ENCODE measurements at places on chromosomes 5 and 9. TPM values are rescaled to one million over a fixed set of nuclear protein-coding genes. Genes with fewer than 3 reads are reported as not detected.

Gene CLTB
- total RNA-seq = 53.1 TPM

Gene CFAP90
- not detected for total RNA-seq

GRCh38 chr5:6804766-6805501 lies 91.7 kb downstream of the TENT4A start:
- DNase-seq = no peak

DNA sequence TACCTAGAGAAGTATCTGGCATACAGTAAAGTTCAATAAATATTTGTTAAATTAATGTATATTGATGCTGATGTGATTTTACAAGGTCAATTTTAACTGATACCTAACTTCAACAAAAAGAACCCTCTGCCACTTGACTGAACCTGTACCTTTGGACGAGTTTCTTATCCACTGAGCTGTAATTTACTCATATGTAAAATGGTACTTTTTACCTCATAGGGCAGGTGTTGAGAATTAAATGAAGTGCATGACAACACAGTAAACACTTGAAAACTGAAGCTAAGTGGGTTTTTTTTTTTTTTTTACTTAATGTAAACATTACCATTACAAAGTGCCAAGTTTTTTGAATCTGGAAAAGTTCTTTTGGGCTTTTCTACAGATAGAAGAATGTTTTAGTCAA lies 15.4 kb downstream of the NIPSNAP3B start:
- no peak for DNase-seq

Gene SHC3
- total RNA-seq = not detected

DNA sequence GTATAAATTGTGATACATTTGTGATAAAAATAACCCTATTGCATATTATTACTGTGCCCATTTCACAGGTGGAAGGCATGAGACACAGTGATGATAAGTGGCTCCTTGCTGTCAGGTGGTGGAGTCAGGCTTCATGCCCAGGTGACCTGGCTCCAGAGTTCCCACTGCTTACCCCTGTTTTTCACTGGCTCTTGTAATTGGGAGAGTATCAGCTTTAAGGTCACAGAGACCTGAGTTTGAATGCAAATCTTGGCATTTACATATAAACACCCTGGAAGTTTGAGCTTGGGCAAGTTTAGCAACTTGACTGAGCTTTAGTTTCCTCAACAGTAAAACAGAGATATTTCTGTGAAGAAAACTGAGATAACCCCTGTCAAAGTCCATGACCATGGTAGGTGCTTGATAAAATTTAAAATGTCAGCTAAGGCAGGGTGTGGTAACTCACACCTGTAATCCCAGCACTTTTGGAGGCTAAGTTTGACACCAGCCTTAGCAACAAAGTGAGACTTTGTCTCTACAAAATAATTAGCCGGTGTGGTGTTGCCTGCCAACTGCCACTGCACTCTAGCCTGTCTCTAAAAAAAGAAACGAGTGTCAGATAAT lies 29.2 kb downstream of the MAT2B start:
- DNase-seq = no peak

Gene SPATA31A5
- not detected for total RNA-seq

DNA sequence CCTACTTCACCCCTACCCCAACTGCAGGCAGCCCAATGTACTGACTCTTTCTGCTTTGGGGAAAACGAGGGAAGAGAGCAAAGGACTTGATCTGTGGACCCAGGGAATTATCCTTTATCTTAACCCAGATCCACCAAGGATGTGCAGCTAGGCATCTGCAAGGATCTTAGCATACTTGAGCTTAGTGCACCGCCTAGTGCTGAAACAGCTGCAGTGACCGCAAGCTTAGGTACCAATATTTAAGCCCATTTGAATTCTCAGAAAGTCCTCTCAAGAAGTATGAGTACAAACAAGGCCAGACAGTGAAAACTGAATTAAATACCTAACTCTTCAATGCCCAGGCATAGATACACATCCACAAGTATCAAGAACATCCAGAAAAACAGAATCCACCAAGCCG lies 576.7 kb upstream of the ADAMTS16 start:
- DNase-seq = no peak

Gene SNCAIP
- not detected for total RNA-seq

GRCh38 chr5:101009758-101010519 lies 106.9 kb upstream of the ST8SIA4 start:
- no peak for DNase-seq

DNA sequence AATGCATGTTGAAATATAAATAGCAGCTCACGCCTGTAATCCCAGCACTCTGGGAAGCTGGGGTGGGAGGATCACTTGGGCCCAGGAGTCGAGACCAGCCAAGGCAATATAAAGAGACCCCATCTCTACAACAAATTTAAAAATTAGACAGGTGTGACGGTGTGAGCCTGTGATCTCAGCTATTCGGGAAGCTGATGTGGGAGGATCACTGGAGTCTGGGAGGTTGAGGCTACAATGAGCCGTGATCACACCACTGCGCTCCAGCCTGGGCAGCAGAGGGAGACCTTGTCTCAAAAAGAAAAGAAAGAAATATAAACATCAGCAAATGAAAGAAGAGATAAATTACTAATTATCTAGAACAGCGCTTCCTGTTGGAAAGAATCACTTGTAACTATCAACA lies 105.0 kb downstream of the MAPKAP1 start:
- DNase-seq = no peak

Gene CORO2A
- total RNA-seq = 12.0 TPM

DNA sequence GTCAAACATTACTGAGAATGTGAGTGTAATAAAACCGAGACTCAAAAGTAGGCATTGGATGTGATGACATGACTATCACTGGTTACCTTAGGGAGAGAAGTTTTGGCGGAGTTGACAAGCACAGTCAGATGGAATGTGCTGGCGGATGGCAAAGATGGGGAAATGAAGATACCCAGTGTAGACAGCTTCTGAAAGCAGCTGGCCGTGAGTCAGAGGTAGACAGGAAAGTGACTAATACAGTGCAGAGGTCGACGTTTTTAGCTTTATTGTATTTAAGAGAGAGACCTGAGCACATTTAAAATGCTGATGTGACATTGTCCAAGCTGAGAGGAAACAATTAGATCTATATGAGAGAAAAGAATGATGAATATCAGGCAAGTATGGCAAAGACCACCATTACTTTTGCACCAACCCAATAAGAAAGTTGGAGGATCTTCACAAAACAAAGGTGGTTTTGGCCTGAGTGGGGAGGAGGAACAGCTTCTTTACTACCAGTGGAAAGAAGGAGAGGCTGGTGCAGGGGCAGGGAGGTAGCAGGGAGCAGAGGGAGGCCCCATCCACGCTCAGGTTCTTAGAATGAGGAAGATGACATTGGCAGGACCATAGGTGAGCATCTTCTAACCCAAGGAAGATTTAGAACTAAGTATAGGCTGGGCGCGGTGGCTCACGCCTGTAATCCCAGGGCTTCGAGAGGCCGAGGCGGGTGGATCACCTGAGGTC lies 36.7 kb upstream of the KCNIP1 start:
- no peak for DNase-seq

DNA sequence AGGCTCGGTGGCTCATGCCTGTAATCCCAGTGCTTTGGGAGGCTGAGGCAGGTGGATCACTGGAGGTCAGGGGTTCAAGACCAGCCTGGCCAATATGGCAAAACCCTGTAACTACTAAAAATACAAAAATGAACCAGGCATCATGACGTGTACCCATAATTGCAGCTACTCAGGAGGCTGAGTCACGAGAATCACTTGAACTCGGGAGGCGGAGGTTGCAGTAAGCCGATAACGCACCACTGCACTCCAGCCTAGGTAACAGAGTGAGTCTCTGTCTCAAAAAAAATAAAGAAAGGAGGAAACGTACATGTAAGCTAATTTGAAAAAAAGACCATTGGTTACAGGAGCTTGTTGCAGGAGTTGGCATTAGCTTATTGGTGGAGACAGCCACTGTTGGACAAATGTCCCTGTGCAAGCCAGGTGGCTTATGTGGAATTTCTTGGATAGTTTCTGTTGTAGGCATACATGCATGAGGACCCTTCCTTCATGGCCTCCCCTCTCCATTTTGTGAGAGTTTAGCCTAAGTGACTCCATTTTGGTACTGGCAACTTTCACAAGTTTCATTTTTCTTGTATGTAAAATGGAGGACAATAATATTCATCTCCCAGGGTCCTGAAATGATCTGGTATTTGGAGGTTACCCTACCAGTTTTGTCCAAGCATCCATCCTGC lies 16.8 kb upstream of the RAB14 start:
- DNase-seq = no peak

GRCh38 chr9:131095666-131096268 lies 564 bp upstream of the AIF1L start:
- DNase-seq = no peak

DNA sequence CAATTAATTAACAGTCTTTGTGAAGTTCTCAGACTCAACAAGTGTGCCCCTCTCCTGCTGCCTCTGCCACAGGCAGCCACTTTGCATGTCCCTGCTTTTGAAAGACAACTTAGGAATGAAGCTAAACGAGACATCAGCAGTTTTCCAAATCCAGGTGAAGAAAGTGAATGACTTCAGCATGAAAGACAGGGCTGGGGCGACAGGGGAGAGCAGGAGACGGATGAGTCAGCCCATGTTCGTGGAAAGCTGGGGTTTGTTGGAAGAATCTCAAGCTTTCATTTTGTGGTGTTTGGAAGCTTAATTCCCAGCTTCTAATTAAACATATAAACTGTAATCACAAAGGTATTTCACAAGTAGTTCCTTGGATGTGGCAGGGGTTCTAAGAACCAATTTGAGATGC lies 207.8 kb upstream of the MAP3K1 start:
- DNase-seq = no peak

DNA sequence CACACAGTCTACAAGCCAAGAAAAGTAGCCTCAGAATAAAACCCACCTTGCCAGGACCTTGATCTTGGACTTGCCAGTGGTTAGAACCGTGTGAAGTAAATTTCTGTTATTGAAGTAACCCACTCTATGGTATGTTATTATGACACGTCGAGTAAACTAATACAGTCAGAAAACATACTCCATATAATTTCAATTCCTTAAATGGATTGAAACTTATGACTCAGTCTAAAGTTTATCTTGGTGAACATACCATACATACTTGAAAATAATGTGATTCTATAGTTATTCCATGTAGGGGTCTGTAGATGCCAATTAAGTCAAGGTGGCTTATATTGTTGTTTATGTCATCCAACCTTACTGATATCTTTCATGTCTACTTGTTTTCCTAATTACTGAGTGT lies 950.7 kb downstream of the TLE4 start:
- no peak for DNase-seq

DNA sequence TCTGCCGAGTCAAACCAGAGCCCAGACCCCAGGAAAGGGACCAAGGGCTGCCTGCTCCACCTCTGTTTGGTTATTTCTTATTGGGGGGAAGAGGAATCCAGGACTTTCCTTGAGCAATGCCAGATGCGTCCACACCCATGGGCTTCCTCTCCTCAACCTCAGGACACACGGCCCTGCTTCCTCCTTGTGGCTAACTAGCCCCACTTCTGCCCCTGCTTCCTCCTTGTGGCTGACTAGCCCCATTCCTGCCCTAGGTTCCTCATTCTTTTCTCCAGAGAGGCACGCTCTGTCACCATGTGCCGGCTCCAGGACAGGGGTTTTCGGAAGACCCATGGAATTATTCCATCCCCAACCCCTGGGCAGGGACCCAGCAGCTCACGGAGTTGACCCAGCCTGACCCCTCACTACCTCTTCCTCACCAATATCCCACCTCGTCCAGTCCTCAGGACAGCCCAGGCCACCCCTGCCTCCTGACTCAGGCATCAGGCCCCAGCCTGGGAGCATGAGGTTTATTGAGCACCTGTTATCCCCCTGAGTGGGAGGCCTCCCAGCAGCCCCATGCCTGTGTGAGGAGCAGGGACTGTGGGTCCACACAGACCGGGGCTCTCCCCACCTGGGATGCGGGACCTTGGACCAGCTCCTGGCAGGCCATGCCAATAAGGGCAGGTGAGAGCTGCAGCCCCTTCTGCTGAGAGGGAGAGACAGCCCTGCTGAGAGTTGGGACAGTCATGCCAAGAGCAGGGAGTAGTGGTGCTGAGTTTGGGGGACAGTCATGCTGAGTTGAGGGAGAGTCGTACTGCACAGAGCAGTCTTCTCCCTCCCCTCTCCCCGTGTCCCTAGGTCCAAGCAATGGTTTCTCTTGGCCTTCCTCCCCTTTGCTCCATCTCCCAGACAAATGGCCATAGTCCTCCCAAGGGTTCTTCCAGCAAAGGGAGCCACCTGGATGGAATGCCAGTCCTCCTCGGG lies 11.8 kb upstream of the FCN1 start:
- no peak for DNase-seq

DNA sequence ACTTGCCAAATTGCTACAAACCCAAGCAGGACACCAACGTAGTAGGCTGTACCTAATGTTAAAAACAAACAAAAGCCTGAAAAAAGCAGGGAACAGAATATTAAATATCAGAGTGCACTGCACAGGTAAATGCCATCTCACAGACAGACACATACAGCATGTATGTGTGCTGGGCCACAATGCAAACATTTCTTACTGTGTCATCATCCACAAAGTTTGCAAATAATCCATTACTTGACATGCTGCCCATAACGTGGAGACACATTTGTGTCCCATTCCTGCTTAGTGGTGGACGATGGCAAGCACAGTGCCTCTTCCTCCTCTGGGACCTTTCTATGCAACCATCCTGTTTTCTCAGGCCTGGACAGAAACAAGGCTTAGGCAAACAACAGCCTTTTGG lies 44.7 kb downstream of the GOLM1 start:
- DNase-seq = no peak

Gene GMCL2
- not detected for total RNA-seq

GRCh38 chr5:131974956-131975726 lies 29.7 kb upstream of the MEIKIN start:
- peak; percentile 49 for DNase-seq
